ENCODE measurements at places on chromosomes 12 and 14.

DNA sequence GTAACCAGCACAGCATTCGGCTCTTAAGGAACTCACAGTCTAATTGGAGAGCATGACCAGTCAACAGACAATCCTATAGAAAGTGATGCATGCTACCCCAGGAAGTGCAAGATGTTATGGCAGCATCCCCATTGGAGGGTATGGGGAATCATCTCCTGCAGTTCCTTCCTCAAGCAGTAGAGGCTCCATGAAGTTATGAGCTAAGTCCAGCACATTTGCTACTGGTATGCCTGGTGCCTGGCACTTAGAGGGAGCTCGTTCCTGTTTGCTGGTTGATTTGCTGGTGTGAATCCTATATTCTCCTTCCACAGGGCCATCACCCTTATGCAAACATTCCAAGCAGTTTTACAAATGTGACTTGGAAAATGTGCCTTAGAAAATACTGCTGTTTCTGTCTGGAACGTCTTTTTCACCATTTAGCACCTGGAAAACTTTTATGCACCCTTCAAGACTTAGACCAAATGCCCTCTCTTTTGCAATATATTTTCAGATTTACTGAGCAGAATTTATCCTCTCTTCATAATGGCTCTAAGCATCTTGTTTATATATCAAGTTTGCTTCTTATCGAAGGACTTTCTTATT is 136.1 kb upstream of the WSCD2 start:
- DNase-seq, result peak; percentile 49

GRCh38 chr14:87628780-87629179 is 364.2 kb downstream of the GALC start:
- no peak for DNase-seq

GRCh38 chr14:76962303-76962660 is 66.2 kb downstream of the IRF2BPL start:
- no peak for DNase-seq

DNA sequence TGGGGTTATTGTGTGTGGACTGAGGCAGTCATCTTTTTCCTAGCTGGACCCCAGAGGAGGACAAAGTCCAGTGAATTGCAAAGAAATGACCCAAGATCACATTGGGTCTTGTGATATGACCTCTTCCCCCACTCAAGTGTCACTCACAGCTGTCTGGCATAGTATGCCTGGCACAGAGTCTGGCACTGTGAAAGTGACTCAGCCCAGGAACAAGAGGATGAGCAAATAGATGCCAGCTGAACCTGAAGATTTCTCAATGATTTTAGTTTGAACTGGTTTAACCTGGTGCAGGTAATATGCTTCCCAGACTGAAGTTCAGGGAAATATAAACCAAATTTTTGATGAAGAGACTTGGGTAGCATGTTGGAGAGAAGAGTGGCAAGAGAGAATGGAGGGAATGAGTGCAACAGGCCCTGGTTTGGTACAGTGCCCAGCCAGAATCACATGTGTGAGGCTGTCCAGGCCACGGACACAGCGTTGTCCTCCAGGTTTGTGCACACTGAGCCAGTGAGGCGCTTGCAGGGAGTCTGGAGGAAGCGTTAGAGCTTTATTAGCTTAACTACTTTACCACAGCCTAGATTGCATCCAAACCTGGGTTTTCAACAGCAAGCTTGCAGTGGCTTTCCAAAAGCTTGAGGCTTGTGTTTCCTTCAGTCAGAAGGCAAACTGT is 332.9 kb downstream of the NUAK1 start:
- DNase-seq, result no peak

DNA sequence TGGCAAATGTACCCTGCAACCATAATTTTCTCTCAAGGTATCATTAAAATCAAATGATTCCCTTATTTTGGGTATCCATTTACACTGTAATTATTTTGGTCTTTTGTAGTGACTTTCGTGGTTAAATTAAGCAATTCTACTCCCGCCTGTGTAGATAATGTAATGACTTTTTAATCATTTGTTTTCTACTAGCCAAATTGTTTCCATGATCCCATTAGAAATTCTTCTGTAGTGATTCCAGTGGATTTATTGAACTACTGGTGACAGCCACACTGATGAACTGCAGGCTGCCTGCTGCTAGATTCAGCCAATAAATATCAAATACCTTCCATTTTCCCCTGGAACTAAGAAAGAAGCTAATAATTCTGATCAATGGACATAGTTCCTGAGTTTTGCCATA is 96.0 kb downstream of the WIF1 start:
- no peak for DNase-seq

DNA sequence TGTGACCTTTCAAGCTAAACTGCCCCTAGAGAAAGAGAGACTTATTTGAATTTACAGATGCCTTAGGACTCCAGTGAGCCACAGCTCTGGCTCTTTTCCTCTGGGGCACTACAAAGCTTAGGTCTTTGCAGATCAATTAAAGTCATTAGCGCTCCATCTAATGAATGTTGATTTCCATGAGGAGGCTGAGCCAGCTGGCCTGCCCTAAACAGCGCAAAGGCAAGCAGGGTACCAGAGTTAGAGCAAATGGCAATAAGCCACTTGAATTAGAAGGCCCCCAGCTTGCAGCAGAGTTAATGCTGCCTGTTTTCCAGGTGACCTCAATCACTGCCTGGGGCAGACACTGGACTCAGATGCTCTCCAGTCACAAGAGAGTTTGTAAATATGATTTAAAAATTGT is 695.3 kb downstream of the DIO2 start:
- DNase-seq, result no peak

- no peak for DNase-seq
Measured at GRCh38 chr14:72780751-72781150, 113.2 kb downstream of the DPF3 start.

Data from endothelial cell (in vitro differentiated cells).